DMS79 treated with DMSO at 0.1 percent for 48 hours (cell line): ENCODE measurements at places on chromosomes 12 and 14.

- no peak for DNase-seq
These were observed 8.1 kb downstream of the LGALS3 start for GRCh38 chr14:55136885-55137786.

- no peak for DNase-seq
These were observed 152.5 kb upstream of the BTG1 start for GRCh38 chr12:92297932-92298696.

GRCh38 chr14:82052778-82053177 is 519.1 kb upstream of the SEL1L start:
- no peak for DNase-seq

- no peak for DNase-seq
These were observed 29.1 kb downstream of the CRY1 start for GRCh38 chr12:107064243-107064642.

GRCh38 chr14:70692210-70692609 is 50.5 kb downstream of the TTC9 start:
- no peak for DNase-seq

- no peak for DNase-seq
These were observed 49.4 kb downstream of the ZDHHC17 start for GRCh38 chr12:76813265-76813664.

DNA sequence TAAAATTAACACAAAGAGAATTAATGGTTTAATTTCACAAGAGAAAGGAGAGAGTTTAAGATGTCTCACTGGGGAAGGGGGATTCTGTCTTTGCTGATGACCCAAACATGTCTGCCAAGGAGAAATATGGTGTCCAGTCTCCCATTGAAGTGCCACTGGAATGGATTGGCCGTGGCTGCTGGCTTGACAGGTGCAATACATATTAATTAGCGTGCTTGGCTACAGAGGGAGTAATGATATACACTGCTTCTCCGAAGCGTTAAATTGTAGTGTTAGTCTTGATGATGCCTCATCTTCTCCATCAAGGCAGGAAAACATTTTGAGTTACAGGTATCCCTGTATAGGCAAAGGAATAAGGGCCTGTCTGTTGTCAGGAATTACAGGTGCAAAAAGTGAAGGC is 393.4 kb upstream of the TMPO start:
- no peak for DNase-seq

GRCh38 chr12:6998715-6999451 is 19.4 kb downstream of the LPCAT3 start:
- DNase-seq, result no peak

GRCh38 chr12:113418213-113418879 is 3.8 kb upstream of the SDSL start:
- DNase-seq, result no peak

- no peak for DNase-seq
These were observed 5.4 kb downstream of the PGF start for GRCh38 chr14:74949859-74950573.

DNA sequence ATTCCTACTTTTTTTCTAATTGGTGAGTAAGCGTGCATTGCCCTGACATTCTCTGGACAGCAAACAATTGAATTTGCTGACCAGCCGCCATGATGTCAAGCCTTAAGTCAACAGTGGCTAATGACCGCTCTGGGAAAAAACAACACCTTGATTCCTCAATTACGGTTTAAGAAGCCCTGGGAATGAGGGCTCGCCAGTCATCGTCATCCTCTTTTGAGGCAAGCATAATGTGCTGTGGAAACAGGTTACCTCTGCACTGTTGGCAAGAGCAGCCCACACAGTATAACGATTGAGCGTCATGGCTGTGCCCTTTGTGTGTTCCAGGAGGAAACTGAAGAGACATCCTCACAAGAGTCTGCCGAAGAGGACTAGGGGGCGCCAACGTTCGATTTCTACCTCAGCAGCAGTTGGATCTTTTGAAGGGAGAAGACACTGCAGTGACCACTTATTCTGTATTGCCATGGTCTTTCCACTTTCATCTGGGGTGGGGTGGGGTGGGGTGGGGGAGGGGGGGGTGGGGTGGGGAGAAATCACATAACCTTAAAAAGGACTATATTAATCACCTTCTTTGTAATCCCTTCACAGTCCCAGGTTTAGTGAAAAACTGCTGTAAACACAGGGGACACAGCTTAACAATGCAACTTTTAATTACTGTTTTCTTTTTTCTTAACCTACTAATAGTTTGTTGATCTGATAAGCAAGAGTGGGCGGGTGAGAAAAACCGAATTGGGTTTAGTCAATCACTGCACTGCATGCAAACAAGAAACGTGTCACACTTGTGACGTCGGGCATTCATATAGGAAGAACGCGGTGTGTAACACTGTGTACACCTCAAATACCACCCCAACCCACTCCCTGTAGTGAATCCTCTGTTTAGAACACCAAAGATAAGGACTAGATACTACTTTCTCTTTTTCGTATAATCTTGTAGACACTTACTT is 138.9 kb downstream of the HMGA2 start:
- DNase-seq, result no peak
